ENCODE measurements at places on chromosomes 6 and 20.

- no peak for DNase-seq
Measured at GRCh38 chr20:61638802-61639585, 386.9 kb downstream of the CDH4 start.

DNA sequence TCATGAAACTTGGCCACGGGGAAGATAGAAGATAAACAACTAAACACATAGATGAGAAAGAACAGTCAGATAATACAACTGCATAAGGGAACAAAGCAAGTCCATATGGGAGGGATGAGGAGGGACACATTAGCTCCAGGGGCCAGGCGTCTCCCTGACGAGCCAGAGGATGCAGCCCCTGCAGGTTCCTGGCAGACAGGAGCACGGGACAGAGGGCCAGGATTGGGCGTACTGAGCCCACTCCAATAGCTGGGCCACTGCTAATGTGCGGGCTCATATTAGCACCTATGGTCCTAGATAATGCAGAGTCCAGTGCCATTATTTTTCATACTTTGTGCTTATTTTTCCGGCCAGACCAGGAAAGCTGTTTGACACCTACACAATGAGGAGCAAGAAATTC is 182.9 kb downstream of the ANKRD60 start:
- no peak for DNase-seq

DNA sequence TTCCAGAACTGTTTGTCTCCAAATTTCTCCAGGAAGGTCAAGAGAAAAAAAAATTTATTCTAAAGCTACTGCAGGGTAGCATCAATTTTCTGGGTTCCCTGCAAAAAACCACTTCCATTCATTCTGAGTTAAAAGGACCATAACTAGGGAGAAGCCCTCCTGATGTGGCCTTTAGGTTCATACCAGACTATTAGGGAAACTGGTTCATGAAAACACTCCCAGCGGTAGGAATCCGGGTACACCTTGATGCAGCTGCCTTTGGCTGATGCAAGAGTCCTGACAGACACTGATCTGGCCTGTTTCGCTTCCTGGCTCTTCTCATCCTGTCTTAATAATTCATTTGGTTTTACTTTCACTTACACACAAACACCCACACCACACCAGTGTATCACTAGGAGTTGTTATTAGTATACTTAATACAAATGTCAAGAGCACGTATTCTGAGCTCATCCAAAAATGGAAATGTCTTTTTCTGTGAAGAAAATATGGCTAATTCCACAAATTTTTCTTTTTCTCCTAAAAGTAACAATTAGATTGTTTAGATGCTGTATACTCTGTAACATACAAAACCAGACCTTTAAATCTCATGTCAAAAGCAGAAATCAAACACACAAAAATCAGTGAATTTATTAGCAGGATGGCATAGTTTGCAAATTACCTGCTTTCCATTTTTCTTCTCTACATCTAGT is 38.4 kb upstream of the ARHGAP18 start:
- no peak for DNase-seq

DNA sequence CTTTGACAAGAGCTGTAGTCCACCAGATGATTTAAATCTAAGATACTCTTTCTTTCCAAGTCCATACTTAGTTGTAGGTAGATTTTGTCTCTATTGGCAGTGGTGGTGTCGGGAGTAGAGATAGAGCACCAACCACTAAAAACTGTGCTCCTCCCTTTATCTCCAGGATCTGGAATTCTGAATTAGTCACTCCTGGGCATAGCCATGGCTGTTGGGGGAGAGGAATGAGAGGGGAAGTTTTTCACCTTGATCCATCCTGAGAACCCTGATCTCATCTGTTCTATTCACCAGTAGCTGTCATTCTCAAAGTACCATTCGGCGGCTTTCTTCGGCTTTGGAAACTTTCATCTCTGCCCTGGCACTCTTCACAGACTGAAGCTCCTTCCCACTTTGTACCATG is 35.6 kb upstream of the NKX2-4 start:
- no peak for DNase-seq

DNA sequence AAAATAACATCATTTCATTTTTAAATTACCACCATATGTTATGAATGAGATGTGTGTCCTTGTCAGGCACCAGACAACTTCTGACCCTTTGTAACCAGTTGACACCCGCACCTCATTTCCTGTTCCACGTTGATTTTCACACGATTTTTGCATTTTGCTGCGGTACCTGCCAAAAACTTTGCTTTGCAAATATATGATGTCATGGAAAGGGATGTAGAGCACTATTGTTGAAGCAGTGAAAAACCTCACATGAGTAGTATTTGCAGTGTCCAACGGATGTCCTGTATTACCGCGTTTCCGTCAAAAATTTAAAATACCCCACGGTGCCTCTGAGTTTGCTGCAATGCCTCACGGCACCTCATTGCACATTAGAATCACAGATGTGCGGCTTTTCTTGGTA is 115.6 kb downstream of the MTHFD1L start:
- DNase-seq, result no peak

GRCh38 chr6:134936931-134937330 is 13.0 kb downstream of the ALDH8A1 start:
- DNase-seq, result no peak

DNA sequence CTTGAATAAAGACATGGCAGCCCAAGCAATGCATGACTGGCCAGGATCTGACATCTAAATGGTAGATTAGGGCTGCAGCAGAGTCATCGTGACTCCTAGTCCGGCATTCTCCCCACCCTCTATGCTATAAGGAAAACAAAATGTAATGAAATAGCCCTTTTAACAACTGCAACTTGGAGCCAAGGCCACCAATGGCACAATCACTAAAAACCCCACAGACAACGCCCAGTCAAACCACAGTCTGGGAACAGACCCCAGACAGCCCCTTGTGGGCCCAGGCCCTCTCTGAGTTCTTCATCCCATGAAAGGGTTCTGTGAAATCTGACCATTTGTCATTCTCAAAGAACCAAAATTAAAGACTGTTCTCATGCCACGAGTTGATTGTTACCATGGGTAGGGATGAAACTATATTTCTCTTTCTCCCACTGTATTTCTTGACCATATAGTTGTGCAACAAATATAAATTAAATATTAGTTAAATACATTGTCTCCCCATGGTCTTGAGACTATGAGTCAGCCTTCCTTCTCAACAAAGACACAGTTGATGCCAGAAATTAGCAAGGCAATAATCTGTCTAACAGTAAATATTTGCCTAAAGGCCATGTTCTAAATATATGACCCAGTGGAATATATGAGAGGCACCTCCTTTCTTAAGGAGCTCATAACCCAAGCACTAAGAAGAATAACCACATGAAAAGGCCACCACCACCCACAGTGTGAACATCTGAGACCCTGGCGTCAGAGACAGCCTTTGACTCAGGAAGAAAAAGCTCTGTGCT is 85.6 kb upstream of the SSTR4 start:
- no peak for DNase-seq

Data from activated gamma-delta T cell (primary cell).